ENCODE measurements at places on chromosomes 4 and X. TPM values are rescaled to one million over a fixed set of nuclear protein-coding genes. Genes with fewer than 3 reads are reported as not detected.

DNA sequence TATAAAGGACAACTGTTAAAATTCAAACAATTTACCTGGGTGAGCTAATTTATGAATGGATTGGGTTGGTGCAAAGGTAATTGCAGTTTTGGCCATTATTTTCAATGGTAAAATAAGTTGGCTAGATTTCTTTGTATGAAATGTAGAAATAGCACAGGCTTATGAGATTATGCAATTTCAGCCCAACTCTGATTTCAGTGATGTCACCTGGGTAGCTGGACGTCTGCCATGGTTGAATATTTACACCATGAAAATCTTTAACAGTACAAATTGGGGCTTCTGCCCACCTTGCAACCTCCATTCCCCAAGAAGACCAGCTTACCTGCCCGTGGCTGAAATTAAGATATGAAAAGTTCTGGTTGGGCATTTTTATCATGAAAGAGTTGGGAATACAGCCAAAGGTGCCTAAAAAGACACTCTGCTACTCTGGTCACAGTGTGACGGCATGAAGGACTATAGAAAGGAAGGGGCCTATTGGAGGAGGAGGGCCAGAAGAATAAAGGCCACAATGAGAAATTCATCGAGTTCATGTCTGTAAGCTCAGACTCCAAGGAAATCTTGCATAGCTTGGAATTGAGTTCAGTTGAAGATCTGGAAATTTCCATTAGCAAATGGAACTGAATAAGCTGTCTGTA, 29.7 kb downstream of the EGF start:
- no peak for DNase-seq

- DNase-seq: peak; percentile 50
Measured at GRCh38 chrX:118459494-118459893, 36.1 kb upstream of the DOCK11 start.

Gene RAB33A
- total RNA-seq: 2.4 TPM

GRCh38 chr4:26161030-26161824, 159.6 kb upstream of the RBPJ start:
- DNase-seq: no peak

- no peak for DNase-seq
Measured at GRCh38 chr4:48742412-48742811, 37.7 kb downstream of the FRYL start.

Gene RAB39B
- total RNA-seq: 8.8 TPM

GRCh38 chr4:75302648-75303047, 211.6 kb downstream of the RCHY1 start:
- no peak for DNase-seq

Gene GABRA4
- not detected for total RNA-seq

Gene NWD2
- not detected for total RNA-seq

DNA sequence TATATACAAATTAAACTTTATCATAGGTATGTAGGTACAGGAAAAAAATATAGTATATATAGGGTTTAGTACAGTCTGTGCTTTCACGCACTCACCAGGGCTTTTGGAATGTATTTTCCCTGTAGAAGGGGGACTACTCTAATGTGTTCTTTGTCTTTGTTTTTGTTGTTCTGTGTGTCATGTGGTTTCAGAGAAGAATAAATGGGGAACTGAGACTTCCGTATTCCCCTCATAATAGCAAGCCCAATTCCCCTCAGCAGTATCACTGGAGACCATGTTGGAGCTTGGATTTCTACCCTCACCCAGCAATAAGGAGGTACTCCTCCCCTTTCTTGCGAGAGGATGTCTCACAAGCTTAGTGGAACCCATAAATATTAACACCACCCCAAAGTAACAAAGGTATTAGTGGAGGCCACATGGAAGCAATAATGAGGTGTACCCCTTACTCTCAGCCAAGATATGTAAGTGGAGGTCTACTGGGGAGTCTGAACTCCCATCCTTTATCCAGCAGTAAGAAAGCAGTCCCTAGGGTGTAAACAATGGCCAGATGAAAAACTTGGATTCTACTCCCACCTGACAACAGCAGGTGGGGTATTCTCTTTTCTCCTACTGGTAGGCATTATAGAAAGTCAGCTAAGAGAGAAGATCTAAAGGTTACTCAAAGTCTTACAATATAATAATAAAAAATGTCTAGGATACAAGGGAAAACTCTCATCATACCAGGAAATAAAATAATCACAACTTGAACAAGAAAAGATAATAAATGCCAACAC, 805.4 kb upstream of the GALNTL6 start:
- no peak for DNase-seq

Gene APLN
- not detected for total RNA-seq

Data from B cell (primary cell).